Stimulated activated CD8-positive, alpha-beta memory T cell treated with anti-CD3 and anti-CD28 coated beads, Interleukin-4, amount 100 ng/mL, for 1 hour (primary cell): ENCODE measurements at places on chromosomes 6 and 20.

GRCh38 chr6:141463237-141463977 lies 669.3 kb upstream of the GJE1 start:
- DNase-seq: no peak

DNA sequence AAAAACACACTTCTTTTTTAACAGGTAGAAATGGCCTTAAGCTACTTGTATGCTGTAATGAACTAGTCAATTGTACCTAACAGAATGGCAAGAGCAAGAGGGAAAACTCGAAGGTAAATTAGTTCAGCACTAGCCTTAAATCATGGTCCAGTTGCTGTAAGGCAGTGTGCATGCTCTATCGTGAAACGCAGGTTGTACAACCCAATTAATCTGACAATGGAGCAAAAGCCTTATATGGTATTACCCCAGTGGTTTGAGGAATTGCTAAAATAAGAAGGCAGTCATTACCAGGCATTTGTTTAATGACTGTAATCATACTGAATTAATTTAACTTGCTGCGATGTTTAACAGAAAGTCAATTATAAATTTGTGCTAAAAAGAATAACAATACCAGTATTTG lies 69.3 kb upstream of the SOX4 start:
- no peak for DNase-seq

DNA sequence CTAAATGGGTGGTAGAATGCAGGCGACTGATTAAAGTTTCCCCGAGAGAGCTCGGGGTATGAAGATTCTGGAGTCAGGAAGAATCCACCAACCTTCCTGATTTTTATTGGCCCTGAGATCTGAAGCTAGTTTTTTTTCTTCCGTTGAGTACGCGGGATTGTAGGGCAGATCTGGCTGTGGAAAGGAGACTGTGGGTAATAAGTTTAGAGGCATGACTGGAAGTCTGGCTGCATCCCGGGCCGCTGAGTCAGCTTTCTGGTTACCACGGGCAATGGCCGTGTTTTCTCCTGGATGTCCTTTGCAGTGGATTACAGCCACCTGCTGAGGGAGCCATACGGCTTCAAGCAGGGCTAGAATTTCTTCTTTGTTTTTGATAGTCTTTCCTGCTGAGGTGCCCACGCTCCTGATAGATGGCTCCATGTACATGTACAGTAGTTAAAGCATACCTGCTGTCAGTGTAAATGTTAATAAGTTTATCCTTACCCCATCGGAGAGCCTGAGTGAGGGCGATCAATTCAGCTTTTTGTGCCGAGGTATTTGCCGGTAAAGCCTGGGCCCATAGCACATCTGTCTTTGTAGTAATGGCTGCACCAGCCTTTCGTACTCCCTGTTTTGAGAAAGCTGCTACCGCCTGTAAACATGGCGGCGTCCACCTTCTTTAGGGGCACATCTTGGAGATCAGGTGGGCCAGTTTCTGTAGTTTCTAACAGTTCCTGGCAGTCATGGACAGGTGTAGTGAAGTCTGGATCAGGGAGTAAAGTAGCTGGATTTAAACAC lies 154.0 kb downstream of the TRIM27 start:
- no peak for DNase-seq

GRCh38 chr6:63372951-63373533 lies 53.3 kb upstream of the LGSN start:
- no peak for DNase-seq

- peak; percentile 25 for DNase-seq
Observed at GRCh38 chr6:156780102-156780641, 3.0 kb downstream of the ARID1B start.

DNA sequence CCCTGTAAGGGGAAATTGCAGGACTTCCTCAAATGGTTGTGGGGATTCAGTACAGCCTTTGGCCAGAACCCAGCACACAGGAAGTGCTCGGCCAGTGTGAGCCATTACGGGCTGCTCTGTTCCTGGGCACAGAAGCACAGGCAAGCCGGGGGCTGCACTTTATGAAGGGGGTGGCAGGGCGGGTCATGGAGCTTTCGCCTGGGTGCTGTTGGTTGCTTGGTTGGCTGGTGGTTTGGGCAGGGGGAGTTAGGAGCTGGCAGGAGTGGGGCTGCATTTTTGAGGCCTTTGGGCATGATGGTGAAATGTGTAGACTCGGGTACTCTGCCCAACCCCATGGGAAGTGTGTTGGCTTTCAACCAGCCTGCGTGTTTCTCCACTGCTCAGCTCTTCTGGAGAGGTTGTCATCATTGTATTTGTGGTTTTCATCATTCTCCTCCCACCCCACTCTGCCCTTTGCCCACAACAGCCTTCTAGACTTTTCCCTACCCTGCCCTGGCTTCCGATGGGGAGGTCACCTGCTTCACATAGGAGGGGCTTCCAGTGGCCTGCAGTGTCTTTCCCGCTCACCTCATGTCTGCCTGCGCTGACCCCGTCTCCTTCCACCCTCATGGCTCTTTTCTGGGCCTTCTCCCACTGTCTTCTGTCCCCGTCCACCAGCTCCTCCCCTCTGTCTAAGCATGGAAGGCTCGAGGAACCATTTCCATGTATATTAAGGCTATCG lies 16.1 kb upstream of the RBM38 start:
- no peak for DNase-seq

DNA sequence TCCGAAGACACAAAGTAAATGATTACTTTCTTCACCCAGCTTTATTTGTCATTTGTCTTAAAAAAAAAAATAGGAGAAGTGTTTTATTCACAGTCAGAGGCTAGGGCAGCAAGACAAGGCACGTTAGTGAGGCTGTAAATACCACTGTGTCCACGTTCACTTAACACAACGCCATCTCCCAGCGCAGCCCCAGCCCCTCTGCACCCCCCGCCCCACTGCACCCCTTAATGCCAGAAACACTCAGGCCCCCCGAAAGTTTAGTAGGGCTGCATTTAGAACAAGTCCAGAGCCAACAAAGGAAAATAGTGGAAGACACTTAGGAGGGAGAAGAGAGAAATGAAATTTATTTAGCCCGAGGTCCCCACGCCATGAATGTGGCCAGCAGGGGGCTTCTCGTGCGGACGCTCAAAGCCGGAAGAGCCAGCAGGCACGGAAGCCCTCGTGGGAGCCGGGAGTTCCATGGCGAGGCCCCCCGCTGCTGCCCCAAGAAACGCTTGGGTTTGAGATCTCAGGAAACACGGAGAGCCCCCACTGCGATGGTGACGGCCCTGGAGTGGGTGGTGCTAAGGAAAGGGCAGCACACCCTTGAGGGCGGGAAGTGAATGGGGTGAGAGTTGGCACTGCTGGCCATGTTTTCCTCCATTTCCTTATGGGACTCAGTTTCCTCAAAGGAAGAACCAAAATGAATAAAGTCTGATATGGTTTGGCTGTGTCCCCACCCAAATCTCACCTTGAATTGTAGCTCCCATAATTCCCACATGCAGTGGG lies 50.2 kb downstream of the IYD start:
- no peak for DNase-seq

GRCh38 chr6:100620085-100620840 lies 155.5 kb upstream of the SIM1 start:
- DNase-seq: no peak

- DNase-seq: no peak
Observed at GRCh38 chr20:47927385-47927851, 142.1 kb upstream of the SULF2 start.

- no peak for DNase-seq
Observed at GRCh38 chr6:71509191-71510005, 220.8 kb downstream of the OGFRL1 start.

- no peak for DNase-seq
Observed at GRCh38 chr6:71822625-71823024, 63.7 kb upstream of the RIMS1 start.

DNA sequence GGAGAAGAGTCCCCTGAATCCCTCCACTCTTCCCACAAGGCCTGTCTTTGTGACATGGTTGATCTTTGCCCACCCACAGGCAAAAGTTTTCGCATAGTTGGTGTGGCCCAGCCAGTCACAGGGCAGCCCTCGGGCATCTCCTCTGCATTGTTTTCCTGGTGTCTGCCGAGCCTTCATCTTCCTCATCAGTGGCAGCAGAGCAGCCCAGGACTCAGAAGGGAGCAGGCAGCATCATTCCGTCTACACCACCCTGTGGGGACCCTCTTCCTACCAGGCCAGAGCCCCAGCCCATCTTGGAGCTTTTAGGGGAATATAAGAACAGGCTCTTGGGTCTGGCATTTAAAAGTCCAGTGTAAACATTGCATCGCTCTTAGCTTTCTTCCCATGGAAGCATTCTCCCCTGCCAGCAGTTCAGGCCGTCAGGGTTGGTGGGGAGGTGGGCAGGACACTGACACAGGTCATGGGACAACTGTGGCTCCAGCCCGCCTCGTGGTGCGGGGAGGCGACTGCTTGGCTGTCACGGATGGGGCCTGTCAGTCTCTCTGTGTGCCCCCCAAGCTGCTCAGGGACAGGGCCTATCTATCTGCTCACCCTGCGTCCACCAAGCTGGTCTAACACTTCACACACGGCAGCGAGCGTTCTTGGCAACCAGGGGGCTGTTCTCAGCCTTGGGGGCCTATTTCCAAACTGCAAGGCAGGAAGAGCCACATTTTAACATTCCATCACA lies 38.3 kb downstream of the PDRG1 start:
- DNase-seq: no peak

DNA sequence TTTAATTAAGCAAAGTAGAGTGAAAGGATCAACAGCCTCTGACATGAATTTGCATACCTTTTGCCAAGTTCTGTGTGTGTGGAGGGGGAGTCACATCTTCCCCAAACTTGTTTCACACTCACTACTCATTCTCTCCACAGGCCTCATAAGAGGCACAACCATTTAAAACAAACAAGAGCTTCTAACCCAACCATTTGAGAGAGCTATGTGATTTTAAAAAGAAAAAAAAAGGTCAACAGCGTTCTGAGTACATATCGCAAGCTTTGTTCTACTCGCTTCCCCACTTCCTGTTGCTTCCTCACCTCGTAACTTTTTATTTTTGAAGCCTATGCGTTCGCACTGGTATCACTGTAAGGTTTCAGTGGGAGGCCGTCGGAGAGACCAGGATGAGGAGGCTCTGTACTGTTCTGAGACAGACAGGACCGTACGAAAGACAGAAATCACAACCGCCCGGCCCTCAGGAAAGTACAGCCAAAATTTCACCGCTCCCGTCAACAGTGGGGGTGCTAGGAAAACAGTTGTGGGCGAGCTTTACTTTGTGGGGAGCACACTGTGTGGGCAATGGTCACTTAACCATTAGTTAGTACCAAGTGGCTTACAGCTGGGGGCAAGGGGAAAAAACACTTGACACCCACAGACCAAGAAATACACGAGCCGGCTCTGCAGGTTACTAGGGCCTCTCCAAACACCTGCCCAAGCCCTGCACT lies 61.3 kb downstream of the TRERF1 start:
- no peak for DNase-seq

- DNase-seq: no peak
Observed at GRCh38 chr6:72524011-72524645, 97.7 kb upstream of the KCNQ5 start.

GRCh38 chr6:28303570-28303969 lies 22.2 kb downstream of the PGBD1 start:
- DNase-seq: no peak

DNA sequence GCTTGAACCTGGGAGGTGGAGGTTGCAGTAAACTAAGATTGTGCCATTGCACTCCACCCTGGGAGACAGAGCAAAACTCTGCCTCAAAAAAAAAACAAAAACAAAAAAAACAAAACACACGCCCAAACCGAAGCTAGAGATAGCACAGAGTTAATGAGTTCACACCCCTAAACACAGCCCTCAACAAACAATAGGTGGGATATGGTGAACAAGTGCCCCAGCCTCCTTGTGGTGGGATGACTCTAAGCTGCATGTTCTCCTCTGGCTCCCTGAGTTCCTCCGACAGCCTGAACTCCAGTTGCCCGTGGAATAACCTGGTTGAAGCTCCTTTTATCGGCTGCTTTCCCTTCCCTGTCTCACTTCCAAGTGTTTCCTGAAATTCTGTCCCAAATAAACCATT lies 22.1 kb upstream of the DSN1 start:
- DNase-seq: no peak

DNA sequence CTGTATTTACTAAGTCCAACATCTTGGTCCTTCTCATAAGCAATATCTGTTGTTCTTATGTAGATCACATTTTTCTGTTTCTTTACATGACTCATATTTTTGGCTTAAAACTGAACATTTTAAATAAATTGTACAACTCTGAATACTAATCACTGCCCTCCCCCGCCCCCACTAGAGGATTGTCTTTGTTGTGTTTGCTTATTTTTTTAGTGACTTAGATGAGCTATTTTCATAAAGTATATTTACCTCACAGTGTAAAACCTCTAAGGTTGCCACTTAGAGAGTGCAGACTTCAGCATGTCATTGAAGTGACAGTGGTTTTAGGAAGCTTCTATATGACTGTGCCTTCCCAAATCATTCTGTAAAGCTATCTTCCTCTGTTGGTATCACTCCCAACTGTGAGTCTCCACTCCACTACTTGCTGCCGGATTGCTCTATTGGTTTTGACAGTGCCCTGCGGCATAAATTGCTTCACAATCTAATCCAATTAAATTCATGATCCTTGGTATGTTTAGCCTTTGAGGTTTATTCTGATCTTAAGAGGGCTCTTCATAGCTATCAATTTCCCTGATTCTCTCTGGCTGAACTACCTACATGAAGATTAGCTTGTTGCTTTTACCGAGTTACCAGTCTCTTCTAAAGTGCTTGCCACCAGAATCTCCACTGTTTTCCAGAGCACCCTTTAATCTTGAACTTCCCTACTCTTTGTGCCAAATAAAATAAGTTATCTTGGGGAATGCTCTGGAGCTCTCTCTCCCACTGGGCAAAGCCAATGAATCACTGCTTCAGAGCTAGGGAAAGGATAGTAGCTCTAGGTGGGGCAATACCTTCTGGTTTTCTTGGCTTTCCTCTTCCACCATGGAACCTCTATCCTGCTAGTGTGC lies 33.0 kb downstream of the SPTLC3 start:
- no peak for DNase-seq

DNA sequence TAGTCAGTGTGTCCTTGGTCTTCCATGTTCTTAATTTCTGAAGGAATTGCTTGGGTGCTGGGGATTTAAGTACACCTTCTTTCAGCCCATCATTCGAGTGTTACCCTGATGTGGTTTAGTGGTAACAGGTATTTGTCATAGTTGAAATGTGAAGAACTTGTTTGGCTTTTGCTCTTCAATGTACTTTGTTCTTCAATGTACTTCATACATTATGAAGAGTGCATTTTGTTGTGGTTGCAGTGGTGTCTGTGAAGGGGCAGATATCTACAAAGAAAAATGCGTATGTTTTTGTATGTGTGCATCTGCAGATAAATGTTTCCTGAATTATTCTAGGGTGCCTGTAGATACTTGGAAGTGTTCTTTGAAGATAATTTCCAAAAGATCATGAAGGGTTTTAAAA lies 111.2 kb upstream of the SUPT3H start:
- no peak for DNase-seq

DNA sequence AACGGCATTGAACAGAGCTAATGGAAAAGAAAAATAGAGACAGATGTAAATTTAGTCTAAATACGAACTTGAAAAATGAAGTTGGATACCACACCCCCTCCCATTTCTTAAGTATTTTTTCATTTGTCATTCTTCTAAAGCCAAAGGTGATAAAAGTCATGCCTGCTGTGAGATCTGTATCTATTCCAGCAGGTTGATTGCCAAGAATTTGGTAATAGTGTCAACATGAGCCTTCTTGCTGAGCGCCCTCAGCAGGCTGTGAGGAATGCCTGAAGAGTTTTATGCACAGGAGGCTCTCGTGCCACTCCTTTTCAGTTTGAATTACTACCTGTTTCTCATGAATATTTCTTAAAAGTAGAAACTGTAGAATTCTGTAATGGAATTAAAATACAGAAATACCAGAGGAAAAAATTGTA lies 165.4 kb downstream of the QKI start:
- no peak for DNase-seq
